Ovary (tissue), 10 donors: ENCODE measurements at places on chromosomes 1 and 21. TPM values are rescaled to one million over a fixed set of nuclear protein-coding genes. Genes with fewer than 3 reads are reported as not detected.

- H3K27ac ChIP-seq, result no peak overlapping the region
- H3K4me3 ChIP-seq, result no peak overlapping the region
- no peak for DNase-seq
- no peaks in the 10 kb centered on the region for H3K4me1 ChIP-seq
- H3K36me3 ChIP-seq, result no peaks in the 10 kb centered on the region
Observed at GRCh38 chr1:240499012-240499411, 112.9 kb downstream of the GREM2 start.

DNA sequence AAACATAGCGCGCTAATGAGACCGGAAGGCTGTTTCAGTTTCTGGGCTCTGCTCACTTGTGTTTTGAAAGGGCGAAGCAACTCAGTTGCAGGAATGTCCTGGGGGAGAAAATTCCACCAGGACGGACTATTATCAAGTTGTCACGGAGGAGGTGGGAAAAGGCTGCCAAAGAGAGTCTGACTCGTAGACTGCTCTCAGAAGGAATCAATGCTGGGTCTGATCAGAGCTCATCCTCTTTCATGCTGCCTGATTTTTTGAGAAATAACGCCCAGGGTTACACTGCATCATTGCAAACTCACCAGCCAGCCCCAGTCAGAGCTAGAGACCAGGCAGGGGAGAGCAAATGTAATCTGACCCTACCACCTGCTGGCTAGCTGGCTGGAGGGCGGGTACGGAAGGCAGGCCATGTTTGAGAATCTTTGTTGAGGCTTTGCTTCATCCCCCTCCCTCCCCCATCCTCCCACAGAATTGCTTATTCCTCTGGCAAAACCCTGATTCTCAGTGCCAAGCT, 36.4 kb upstream of the BCL9 start:
- no peaks in the 10 kb centered on the region for H3K4me1 ChIP-seq
- no peaks in the 10 kb centered on the region for H3K36me3 ChIP-seq
- DNase-seq, result peak; percentile 58
- H3K27ac ChIP-seq, result no peak overlapping the region

GRCh38 chr21:36799869-36800268, 101.0 kb downstream of the SIM2 start:
- H3K4me3 ChIP-seq, result no peak overlapping the region
- no peaks in the 10 kb centered on the region for H3K27me3 ChIP-seq
- peaks cover 6% of the 10 kb centered on the region for H3K4me1 ChIP-seq
- no peak overlapping the region for H3K27ac ChIP-seq
- H3K36me3 ChIP-seq, result no peaks in the 10 kb centered on the region

- H3K27ac ChIP-seq, result no peak overlapping the region
- no peak overlapping the region for H3K4me3 ChIP-seq
- H3K36me3 ChIP-seq, result no peaks in the 10 kb centered on the region
Observed at GRCh38 chr1:55329808-55330432, 114.8 kb upstream of the USP24 start.

- no peaks in the 10 kb centered on the region for H3K27me3 ChIP-seq
- no peak for DNase-seq
- no peak overlapping the region for H3K4me3 ChIP-seq
- no peak overlapping the region for H3K27ac ChIP-seq
- H3K36me3 ChIP-seq, result no peaks in the 10 kb centered on the region
Observed at GRCh38 chr1:34403156-34403555, 226.4 kb downstream of the C1orf94 start.

- no peak for DNase-seq
- no peak overlapping the region for H3K4me3 ChIP-seq
- H3K27ac ChIP-seq, result no peak overlapping the region
Observed at GRCh38 chr1:201173736-201174135, 16.9 kb upstream of the IGFN1 start.

Gene SLC30A10
- total RNA-seq, result 0.38 TPM

Gene EFHD2
- total RNA-seq, result 33.0 TPM

Gene CSTB
- 31.8 TPM for total RNA-seq

Gene OR2T11
- total RNA-seq, result not detected
